Omental fat pad (tissue), 4 donors: ENCODE measurements at places on chromosomes 4 and X. TPM values are rescaled to one million over a fixed set of nuclear protein-coding genes. Genes with fewer than 3 reads are reported as not detected.

DNA sequence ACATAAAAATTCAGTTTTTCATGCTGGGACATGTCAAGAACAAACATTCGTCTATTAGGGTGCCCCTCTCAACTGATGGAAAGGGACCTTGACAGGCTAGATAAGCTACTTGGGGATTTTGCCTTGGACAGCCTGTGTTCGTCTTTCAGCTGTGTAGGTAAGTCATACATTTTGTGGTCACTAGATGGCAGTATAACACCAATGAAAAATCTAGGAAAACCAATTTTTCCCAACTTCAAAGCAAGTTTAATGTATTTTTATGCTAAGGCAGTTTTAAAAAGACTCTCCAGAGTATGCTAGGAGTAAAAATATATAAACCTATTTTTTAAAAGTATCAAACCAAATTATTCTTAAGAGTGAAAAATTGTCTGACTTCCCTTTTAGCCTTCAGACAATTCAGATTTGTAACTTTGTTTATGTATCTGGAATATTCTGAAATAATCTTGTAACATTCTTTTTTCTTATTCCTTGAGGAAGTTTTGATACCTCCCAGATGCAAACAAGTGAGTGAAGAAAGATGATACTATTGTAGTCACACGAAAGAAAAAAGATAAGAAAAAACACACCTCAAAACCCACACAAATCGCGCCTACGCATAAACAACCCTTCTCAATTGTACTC, 158.3 kb downstream of the CPE start:
- no peak for DNase-seq

- peak; percentile 40 for DNase-seq
Measured at GRCh38 chr4:150078041-150078578, at the start of gene DCLK2. Gene DCLK2 (plus strand): TSS chr4:150078445. CDS start chr4:150079028, 583 bp downstream.

- DNase-seq, result no peak
Measured at GRCh38 chrX:18964901-18965300, 19.0 kb downstream of the PHKA2 start.

DNA sequence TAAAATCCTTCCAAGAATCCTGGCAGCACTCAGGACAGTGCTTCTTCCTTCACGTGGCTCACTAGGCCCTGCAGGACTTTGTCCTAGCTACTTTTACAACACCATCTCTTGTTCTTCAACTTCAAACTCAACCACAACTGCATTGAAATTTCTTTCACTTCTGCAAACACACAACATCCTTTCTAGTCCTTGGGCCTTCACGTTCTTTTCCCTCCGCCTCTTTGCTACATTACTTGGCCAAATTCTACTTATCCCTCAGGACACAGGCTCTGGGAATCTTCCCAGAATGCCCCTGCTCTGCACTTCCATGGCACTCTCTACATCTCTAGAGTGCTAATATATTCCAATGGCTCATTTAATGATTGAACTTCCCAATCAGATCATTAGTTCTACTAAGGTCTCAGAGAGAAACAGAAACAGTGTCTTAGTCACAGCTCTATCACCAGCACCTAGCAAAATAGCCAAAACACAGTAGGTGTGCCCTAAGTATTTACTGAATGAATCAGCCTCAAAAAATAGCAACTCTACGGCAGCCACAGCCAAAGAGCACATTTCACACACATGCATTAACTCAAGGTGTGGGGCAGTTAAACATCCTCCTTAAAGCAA, 73.3 kb downstream of the MANBA start:
- no peak for DNase-seq

- DNase-seq, result no peak
Measured at GRCh38 chr4:52711834-52712250, 39.4 kb downstream of the ERVMER34-1 start.

Gene F8A3
- 13.2 TPM for total RNA-seq

DNA sequence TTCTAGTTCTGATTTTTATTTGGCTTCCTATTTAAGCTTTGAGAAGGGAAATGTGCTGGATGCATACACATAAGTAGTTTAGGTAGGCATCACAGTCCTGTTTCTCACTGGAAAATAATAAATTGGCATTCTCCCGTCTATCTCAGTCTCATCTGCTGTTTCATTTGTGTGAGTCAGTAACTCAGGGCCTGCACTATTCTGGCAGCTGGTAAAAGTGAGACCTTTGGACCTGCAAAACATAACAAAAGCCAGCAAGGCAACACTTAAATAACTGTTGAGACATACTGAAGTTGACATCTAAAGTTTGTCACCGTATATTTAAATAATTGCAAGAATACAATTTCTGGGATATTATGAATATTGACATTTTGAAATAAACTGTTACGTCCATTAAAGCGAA, 8.6 kb upstream of the UBQLN2 start:
- no peak for DNase-seq

DNA sequence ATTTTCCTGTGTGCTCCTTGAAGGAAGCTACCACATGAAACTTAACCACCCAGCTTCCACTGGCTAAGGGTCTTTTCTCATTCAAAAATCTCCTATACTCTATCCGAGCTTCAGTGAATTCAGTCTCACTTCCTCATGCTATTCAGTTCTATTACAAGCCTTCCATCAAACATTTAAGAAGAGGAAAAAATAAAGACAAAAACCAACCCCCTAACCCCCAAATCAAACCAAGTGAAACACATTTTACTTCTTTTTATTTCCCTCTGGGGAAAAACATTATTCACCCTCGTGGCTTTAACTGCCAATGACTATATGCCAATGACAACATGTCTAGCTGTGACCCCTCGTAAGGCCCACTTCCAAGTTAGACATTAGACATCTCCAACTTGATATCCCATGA, 16.2 kb upstream of the WDR19 start:
- no peak for DNase-seq

DNA sequence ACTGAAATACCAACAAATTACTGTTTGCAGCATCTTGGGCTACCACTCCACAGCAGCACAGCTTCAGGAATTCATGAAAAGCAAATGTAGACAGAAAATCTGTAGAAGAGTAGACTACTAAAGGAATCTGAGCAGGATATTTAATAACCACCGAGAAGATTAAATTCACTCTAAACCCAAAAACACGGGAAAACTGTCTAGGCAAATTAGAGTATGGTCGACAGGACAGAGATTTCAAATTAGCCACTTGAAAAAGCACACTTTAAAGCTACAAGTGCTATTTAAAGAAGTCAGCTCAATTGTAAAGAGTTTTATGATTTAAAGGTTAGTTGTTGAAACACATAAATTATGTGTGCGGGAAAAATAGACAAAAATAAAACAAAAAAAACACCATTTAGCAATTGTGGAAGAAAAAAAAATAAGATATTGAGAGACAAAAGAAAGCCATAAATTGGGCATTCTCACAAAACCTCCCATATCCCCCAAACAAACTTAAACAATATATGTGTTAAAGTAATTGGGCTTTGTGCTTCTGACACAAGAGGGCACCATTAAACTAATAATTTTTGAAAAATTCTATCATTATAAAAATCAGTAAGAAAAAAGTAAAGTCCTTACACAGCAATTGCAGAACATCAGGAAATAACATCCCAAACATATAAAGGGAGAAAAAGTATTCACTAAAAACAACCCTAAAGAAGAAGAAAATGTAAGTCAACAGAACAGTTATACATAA, 880.8 kb downstream of the TECRL start:
- no peak for DNase-seq

DNA sequence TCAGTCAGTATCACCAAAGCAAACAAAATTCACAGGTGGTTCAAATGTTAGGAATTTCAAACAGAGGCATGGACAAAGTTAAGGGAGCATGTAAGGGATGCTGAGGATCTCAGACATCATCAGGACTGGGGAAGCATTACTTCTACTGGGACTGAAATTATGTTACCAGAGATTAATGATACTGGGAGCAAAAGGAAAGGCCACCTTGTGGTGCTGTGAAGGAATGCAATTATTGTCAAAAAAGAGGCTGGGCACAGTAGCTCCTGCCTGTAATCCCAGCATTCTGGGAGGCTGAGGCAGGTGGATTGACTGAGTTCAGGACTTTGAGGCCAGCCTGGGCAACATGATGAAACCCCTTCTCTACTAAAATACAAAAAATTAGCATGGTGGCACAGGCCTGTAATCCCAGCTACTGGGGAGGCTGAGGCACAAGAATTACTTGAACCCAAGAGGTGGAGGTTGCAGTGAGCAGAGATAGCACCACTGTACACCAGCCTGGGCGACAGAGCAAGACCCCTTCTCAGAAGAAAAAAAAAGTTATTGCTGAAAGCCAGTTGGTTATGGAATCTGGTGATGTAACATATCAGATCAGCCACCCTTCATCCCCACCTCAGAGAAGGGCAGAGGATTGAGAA, 954.3 kb downstream of the PCDH7 start:
- DNase-seq, result no peak

- DNase-seq, result no peak
Measured at GRCh38 chr4:181330654-181331201, 912.5 kb upstream of the TENM3 start.

DNA sequence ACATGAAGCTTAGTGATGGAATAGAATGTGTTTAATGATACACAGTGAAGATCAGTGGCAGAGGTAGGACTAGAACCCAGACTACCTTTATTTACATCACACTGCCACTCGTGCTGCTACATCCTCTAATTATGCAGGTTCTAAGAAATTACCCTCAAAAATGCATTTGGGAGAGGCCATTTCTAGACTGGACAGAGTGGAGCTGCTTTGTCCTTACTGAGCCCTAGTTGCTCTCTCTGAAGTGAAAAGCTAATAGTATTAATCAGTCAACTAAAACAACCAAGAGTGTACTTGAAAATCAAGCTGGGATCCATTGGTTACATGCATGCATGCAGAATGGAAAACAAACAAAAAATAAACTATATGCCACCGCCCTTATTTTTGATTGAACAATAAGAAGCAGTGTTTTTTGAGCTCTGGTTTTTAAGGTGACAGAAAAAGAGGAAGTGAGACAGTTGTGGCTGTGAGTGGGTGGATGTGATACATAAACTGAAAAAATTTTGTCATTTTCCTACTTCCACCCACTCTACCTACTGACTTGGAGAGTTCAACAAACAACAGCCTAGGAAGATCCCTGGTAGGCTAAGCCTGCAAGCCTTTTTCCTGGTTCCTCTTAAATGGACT, 6.8 kb upstream of the VSIG4 start:
- DNase-seq, result no peak

DNA sequence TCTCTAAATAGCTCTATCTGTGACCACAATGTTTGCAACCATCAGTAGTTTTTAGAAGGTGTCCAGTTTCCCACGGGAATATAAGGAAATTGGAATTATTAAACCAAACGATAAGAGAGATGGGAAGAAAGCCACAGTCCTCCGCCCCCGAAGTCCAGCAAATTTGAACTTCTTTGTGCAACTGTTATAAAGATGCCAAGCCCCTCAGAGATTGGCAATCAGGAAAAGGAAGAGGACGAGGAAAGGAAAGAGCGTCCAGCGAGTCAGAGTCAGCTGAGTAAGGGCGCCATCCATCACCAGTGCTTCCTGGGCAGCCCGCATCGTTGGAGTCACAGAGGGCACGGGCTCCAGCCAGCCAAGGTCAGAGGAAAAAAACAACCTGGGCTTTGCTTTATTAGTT, 35.7 kb downstream of the LDB2 start:
- DNase-seq, result no peak
